Right lung (tissue), 10 donors: ENCODE measurements at places on chromosomes 7 and 10. TPM values are rescaled to one million over a fixed set of nuclear protein-coding genes. Genes with fewer than 3 reads are reported as not detected.
A peak's percentile ranks its signal among the peaks of the same experiment; 100 is the strongest.

The ARHGEF35 gene
- 9.0 TPM for polyA plus RNA-seq

The GJD4 gene
- 0.40 TPM for polyA plus RNA-seq

The FOXP2 gene
- polyA plus RNA-seq = 67.7 TPM

DNA sequence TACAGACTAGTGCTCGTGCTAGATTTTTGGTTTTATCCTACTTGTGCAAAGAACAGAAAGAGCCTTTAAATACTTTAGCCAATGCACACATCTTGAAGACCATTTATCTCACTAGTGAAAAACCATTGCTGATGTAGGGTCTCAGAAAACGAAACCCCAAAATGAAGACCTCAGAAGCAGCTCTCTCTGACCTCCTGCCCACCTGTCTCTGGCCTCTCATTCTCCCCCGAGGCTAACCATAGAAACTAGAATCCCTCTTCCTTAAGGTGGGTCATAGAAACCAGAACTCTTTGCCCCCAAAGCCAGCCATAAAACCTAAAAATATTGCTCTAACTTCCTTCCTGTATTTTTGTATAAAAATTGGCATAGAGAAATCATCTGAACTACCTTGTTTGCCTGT, 112.2 kb downstream of the KIF20B start:
- DNase-seq = no peak

DNA sequence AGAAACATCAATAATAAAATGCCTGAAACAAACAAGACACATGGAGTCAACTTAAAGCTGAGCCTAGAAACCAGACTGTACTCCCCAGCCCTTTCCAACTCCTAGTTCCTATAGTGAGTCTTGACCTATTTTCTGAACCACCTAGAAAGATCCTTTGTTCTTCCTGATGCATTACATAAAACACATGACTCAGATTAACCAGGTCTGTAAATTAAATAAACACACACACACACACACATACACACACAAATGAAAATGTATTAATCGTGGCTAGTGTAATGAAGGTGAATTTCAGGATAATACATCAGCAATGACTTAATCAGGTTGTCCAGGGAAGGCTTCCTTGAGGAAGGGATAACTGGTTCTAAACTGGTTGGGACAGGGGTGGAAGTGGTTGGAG, 104.7 kb downstream of the ST8SIA6 start:
- no peak for DNase-seq

GRCh38 chr10:71755179-71755879, 18.0 kb downstream of the VSIR start:
- DNase-seq = no peak

DNA sequence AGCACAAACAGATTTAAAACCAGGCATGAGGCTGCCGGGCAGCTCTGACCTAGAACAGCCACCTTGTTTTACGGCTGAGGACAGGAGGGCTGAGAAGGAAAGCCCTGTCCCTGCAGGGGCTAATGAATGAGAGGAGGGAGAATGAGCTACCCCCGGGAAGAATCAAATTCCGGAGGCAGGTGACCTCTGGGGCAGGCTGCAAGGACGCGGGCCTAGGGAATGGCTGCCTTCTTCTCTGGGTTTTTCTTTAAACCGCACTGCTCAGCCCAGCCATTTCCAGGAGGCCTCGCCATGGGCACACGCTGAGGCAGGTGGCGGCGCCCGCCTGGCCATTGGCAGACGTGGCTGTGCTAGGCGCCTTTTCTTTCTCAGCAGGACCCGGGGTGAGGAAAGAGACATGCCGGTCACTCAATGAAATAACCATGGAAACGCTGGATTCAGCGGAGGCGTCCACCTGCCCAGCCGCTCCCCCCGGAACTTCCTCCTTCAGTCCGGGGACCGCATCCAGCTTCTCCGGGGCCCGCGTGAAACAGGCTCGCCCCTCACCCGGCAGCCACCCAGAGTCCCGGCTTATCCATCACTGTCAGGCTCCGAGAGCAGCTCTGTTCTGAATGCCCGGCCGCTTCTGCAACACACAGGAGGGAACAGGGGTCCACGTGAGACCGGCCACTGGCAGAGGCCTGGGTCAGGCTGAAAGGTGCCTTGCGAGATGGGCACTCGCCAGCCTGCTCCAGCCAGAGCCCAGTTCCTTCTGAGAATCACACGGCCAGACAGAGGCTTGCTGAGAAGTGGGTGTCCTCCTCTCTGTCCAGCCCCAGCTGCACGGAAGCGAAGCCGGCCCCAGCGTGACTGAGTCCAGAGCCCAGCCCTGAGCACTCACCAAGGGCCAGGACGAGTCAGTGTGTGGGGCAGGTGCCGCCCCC, 82.1 kb downstream of the PDGFA start:
- no peak for DNase-seq

- no peak for DNase-seq
Observed at GRCh38 chr10:91312382-91312733, 91.9 kb downstream of the PCGF5 start.

DNA sequence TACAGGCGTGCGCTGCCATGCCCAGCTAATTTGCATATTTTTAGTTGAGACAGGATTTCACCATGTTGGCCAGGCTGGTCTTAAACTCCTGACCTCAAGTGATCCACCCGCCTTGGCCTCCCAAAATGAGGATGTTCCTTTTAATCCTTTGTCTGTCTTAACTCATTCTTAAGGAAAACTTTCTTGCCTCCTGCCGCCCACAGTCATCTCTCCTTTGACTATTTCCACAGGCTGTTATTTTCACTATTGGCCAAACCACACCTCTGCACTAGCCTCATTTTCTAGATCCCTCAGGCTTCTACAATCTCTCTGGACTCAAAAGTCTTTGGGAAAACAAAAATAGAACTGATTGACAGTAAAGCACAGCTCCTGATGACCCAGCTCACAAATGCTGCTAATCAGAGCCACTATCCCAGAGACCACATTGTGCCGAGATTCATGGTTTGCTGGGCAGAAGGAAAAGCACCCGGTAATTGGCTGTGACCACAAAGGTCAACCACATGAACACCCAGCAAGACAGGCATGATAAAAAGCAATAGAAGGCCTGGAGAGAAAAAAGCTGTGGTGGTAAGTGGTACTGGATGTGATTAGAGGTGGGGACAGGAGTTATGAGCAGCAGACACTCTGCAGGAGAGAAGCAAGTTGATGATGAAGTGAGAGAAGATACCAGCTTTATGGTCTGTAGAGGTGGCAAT, 44.1 kb upstream of the ZNRF2 start:
- DNase-seq = no peak

DNA sequence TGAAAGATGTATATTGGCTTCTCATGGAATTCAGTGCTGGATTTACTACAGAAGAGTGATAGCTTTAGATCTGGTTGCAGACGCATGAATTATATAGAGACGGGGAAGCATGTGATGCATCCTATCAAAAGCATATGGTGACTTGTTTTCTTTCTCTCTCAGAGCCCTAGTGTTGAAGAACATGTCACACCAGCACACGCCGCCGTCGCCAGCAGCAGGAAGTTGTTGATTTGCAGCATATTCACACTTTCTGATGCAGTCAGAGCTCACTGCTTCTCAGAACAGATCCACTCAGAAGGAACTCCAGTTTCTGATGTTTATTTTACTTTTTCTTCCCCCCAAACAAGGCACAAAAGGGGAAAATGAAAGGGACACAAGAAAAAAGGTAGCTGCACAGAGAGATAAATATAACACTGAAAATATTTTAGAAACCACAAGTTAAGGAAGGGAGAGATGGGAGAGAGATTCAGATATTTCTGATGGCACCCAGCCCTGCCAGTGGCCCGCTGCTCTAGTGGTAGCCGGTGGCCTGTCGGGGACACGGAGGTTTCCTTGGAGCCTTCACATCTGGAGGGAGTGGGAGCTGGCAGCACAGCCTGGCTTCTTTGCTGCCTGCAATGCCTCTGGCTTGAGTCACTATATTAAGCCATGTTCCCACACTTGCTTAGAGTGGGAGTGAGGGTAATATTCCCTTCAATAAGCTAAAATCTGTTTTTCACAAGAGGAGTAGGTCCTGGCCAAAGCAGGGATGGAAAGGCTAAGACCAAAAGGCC, 123.2 kb downstream of the NRP1 start:
- peak; percentile 42 for DNase-seq

GRCh38 chr7:151340794-151341356, 737 bp upstream of the NUB1 start:
- DNase-seq = no peak

- DNase-seq = no peak
Observed at GRCh38 chr10:118712930-118713634, 41.7 kb downstream of the CACUL1 start.

DNA sequence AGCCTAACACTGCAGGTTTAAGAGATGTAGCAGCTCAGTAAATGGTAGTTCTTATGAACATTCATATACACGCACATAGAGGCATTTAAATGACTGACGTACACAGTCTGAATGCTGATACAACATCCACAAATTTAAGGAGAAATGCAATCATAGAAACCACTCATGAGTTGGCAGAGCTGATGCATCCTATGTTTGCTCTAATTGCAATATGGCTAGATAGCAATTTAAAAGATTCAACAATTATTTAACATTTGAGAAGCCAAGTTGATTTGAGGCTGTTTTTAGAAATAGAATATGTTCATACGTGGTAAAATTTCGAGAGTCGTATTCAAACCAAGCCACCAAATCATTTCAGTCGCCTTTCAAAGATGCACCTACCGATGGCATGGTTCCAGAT, 135.6 kb downstream of the PFKFB3 start:
- no peak for DNase-seq

GRCh38 chr7:87152897-87153641, 816 bp downstream of the DMTF1 start:
- DNase-seq = no peak
